ENCODE measurements at places on chromosomes 1 and 21.
A peak's percentile ranks its signal among the peaks of the same experiment; 100 is the strongest.

DNA sequence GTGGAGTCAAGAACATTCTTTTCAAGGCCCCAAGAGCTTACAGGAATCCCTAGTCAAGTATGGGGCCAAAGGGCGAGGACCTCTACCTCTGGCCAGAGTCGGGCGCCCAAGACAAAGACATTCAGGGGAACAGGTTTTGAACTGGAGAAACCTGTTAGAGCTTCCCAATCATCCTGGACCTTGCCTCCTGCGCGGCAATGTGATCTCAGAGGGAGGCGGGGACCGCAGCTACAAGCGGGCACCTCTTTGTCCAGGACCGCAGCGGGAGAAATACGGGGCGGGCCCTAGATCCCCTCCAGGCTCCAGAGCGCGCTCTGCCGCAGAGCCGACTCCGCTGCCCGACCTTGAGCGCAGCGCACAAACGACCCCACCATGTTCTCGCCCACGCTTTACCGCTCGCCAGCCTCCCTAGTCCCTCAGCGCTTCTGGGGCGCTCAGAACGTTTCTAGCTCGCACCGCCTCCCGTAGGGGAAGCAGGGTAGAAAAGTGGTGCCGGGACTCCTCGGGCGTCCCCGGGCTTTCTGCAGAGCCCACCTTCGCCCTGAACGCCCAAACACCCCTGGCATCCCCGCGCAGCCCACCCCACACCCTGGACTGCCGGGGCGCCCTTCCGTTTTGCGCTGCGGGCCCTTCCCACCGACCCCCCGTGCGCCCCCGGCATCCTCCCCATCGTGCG lies 28.1 kb downstream of the RABIF start:
- peak; percentile 38 for DNase-seq

DNA sequence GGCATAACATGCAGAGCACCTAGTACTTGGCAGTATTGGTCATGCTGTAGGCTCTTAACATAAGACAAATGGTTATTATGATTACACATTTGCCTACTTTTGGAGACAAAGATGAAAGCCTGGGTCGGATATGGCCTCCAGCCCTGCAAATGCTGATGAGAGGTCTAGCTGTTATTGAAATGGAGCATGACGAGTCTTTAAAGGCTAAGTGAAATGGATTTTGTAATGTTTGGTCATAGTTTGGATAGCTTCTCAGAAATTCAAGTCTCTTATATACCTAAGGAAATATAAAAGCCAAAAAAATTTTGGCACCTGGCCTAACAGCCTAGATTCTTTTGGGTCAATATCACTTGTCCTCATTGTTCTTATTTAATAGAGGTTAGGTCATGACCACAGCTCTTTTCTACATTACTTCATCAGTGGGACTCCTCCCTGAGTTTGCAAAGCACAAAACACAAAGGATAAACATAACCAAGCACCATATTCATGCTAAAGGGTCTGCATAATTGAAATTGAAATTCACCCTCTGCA lies 69.2 kb upstream of the WLS start:
- DNase-seq, result no peak

DNA sequence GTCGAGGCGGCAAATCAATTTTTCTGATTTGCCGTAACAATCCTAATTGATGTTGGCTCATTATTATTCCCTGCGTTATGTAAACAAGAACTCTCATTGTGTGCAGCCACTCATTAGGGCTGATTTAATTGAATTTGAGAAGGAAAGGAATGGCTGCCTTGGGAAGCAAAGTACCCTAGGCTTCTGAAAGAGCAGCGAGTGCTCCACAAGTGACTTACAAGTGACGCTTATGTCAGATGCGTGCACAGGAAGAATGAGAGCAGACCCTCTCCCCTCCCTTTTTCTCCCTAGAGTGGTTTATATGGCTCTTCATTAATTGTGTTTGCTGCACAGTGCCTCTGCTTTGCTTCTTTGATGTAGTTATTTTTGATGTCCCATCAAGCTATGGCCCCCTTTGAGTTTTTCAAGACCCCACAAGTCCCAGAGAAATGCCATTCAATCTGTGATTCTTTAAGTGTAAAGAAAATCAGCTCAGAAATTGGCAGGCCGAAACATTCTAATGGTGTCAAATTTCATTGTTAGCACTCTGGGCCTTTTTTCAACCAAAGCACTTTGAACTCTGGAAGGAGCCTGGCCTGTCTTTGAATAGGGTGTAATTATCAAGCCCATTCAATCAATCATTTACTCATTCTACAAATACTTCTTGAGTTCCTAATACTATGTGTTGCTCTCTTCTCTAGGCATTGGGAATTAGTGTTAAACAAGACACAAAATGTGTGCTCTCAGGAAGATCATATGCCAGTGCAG lies 86.8 kb upstream of the VAV3 start:
- no peak for DNase-seq

GRCh38 chr1:230684146-230684545 lies 29.8 kb downstream of the AGT start:
- no peak for DNase-seq

DNA sequence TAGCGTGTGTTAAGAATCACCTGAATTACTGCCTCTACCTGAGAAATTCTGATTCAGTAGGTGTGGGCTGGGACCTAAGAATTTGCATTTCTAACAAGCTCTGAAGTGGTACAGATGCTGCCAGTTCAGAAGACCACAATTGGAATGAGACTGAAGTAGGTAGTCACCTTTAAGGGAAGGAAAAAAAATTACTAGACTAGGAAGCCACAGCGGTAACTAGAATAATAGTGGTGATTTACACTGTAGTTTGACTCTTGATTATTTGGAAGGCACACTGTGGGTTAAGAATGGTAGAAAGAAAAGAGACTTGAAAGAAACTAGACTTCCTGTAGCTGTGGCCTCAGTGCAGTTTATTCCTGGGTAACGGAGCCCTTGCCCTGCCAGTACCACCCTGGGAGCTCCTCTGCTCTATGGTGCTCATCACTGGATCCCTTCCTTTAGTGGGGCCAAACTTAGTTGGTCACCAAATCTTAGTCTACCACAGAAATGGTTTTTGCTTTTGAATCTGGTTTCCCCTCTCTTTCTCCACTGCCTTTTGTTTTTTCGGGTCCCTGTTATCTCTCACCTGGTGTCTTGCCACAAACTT lies 43.6 kb downstream of the ARID1A start:
- no peak for DNase-seq

- DNase-seq, result peak; percentile 18
These were observed 36.0 kb downstream of the F5 start for GRCh38 chr1:169550294-169550693.

- DNase-seq, result peak; percentile 24
These were observed 88.5 kb downstream of the BEND5 start for GRCh38 chr1:48688102-48688760.

GRCh38 chr1:227351443-227351842 lies 33.2 kb upstream of the CDC42BPA start:
- no peak for DNase-seq

DNA sequence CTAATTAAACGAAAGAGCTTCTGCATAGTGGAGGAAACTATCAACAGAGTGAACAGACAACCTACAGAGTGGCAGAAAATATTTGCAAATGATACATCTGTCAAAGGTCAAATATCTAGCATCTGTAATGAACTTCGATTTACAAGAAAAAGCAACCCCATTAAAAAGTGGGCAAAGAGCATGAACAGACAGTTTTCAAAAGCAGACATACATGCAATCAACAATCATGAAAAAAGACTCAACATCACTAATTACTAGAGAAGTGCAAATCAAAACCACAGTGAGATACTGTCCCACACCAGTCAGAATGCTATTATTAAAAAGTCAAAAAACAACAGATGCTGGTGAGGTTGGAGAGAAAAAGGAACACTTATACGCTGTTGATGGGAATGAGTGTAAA lies 103.2 kb downstream of the MAGI3 start:
- DNase-seq, result no peak

- DNase-seq, result no peak
These were observed 1294.5 kb upstream of the ADGRL2 start for GRCh38 chr1:80506216-80506615.

DNA sequence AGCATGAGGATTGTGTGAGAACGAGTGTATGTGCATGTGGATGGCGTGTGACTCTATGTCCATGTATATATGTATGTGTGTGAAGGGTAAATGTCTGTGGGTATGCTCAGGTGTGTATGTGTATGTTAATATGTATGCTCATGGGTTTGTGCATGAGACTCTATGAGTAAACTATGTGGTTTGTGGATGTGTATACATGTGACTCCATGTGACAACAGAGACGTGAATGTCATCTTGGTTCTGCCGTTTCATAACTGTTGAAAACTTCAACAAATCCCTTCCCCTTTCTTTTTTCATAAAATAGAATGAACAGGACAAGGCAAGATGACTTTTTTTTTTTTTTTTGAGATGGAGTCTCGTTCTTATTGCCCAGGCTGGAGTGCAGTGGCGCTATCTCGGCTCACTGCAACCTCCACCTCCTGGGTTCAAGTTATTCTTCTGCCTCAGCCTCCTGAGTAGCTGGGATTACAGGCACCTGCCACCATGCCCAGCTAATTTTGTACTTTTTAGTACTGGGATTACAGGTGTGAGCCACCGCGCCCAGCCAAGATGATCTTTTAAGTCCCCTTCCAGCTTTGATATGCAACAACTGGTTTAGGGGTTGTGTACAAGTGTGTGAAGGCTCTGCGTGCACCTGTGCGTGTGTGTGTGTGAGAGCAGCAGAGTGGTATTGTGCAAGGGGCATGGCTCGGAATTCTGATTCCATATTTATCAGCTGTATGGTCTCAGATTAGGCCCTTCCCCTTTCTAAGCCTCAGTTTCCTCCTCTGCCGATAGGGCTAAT lies 106.3 kb downstream of the EBNA1BP2 start:
- DNase-seq, result no peak

DNA sequence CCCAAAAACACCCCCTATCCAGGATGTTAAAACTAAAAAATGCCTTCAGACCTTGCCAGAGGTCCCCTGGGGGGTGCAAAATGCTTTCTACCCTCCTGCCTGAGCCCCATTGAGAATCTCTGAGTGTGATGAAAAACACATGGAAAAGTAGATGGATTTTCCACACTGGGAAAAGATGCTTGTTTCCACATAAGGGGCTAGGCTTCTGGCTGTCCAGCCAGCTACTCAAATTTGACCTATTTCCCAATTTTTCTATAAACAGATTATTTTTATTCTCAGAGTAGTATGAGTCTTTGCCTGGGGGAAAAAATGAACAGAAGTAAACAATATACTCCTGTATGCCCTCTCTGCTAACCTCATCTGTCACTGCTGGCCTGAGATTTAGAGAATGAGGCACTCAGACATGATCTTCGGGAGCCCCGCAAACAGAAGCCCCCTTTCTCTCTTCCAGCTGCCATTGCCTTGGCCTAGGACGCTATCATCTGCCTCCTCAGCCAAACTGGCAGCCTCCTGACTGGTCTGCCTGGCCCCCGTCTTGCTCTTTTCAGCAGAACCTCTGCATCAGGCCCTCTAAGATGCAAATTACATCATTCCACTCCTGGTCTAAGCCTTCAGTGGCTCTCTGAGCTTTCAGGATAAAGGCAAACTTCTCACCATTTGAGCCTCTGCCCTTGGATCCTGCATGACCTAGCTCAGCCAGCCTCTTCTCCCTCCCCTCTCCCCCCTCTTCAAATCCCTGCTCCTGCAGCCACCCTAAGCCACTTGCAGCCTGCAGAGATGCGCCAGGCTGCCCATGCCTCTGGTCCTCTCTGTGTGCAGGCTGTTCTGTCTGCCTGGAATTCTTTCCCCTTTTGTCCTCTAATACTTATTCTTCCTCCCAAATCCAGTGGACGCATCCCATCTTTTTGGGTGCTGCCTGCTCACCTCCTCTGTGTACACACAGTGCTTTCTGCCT lies 39.7 kb upstream of the TMEM125 start:
- no peak for DNase-seq

DNA sequence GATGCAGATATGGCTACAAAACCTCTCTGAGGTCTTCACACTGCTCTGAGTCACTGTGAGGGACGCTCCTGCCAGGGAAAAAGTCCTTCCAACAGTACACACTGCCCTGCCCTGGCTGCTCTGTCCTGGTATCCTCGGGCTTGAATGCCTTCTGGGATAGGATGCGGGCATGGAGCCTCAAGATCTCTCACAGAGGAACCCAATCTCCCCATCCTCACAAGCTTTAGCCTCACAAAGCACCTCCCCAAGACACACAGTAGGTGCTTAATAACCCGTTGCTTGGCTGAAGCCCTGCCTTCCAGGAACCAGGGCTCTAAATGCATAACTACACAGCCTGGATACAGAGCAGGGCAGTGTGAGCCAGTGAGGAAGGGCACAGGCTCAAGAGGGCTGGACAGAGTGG lies 9.2 kb downstream of the RAP1GAP start:
- DNase-seq, result no peak

GRCh38 chr1:45306319-45306718 lies 20.4 kb upstream of the HPDL start:
- peak; percentile 46 for DNase-seq

DNA sequence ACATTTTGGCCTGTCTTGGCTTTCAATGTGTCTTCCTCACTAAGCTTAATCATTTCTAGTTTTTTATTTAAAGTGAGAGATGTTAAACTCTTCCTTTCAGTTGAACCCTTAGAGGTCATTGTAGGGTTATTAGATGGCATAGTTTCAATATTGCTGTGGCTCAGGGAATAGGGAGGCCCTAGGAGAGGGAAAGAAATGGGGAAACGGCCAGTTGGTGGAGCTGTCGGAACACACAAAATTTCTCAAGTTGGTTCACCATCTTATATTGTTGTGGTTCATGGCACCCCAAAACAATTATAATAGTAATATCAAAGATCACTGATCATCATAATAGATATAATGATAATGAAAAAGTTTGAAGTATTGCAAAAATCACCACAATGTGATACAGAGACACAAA lies 31.4 kb upstream of the KAZN start:
- no peak for DNase-seq

- no peak for DNase-seq
These were observed 11.5 kb downstream of the TRAPPC3 start for GRCh38 chr1:36137776-36138175.

GRCh38 chr1:44353604-44354003 lies 1.5 kb downstream of the ERI3 start:
- no peak for DNase-seq

DNA sequence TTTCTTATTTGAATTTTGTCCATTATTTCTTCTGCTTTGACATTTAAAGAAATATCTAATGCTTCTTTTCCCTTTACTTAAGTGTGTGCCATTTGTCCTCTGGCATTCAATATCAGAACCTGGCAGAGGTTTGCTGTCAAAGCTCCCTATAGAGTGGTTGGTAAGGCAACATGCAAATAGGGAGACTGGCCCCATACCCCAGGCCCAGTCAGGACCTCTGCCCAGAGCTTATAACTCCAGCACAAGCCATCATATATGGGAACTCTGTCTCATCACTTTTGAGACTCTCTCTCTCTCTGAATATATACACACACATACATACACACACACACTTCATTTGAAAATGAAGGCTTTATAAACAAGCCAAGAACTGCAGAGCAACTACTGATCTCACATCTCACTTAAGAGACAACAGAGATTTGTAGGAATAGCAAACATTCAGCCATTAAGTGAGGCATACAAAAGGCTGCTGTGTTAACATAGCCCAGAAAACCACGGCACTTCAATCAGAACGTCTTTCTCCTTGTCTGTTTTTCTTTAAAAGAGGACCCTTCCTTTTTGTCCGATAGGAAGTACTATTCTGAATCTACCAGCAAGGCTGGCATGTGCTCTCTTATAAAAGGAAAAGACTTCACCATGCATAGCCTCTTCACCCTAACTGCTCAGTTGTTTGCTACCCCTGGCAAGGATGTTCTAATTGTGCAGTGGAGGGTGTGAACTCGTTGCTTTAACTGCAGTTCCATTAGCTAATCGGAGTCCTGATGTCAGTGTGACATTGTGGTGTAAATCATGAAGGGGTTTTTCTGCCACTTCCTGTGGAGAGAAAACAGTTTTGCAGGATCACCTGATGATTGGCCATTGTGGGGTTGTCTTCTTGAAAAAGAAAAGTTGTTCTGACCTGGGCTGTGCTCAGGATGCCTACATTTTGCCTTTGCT lies 101.7 kb downstream of the NR5A2 start:
- DNase-seq, result no peak

Measured in germinal center (tissue), 1 donor.